ENCODE measurements at places on chromosomes 7 and 10.

DNA sequence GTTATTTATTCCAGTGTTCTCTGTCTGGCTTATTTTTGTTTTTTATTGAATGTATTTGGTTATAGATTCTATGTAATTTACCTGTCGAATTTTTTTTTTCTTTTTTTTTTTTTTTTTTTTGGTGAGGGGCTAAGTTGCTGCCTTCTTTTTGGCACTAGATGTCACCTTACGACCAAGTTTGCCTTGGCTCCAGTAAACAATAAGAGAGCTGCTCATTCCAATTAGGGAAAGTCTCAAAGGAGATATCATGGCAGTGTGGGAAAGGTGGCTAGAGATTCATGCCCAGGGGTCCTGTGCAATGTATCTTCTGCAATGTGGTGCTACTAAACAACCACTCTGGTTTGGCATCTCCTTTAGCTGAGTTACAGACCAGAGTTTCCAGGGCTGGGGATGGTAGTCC, 84.0 kb downstream of the PTPN20 start:
- no peak for DNase-seq

DNA sequence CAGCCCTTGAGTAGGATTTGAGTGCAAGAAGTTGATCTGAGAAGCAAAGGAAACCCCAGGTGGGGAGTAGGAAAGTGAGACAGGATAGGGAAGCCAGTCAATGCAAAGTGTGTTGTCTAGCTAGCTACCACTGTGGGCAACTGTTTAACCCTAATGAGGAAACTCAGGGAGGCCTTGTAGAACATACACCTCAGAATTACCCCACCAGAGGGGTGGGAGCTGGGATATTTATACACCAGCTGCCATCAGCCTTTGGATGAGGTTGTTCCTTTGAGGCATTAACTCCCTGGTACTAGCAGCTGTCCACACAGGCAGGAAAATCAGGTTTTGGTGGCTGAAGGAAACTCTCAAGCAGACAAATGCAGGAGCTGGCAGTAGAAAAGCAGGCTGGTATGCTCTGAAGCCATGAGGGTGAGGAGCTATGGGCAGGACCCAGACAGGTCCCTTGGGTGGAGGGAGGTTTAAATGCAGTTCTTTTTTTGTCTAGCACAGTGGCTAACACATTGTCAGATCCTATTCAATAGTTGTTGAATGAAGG, 60.1 kb upstream of the ARID5B start:
- DNase-seq, result no peak

DNA sequence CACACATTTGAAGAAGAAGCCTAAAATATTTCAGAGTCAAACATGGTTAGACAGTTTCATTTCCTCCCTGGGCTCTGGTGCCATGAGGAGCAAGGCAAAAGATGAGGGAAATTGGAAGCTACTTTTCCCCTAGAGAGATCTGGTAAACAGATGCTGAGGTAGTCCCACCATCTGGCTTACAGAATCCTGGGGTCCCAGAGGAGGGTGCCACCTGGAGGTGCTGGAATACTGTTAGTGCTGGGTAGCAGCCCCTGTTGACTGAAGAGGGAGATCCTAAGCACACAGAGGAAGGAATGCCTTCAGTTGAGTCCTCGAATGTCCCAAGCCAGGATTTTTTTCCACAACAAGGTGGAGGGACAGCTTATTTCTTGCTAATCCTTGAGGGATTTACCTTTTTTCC, 160.1 kb downstream of the FZD1 start:
- no peak for DNase-seq

DNA sequence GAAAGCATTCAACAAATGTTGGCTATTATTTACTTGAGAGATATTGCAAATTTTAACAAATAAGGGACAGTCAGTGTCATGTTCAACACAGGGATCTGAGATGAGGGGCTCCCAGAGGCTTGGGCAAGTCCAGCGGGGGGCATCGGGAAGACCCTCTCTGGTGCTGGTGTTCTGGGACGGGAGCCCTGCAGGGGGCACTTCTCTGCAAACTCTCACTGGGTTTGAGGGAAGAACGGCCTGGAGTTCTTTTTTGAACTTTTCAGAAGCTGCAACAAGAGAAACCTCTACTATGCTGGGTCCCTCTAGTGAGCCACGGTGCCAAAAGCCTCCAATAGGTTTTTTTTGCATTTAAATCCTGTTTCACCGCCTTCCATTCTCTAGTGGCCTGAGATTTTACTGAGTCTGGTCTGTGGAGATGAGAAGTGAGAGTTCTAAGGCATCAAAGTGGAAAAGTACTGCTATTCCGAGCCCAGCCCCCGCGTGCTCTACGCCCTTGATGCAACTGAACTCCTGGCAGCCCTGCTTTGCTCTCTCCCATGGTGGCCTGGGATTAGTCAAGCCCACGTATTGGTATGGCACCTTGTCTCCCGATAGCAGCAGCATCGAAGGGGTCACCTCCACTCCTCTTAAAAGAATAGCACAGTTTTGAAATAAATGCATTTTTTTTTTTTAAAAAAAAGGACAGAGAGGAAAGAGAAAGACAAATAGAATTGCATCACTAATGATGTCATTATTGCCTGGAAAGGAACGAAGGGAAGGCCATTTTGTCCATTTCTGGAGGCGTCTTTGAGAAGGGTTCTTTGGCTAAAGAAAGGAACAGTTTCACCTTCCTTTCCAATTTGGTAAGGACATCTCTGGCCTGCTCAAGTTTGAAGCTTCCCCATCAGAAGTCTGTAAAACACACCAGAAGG, 43.5 kb downstream of the CLEC2L start:
- no peak for DNase-seq

DNA sequence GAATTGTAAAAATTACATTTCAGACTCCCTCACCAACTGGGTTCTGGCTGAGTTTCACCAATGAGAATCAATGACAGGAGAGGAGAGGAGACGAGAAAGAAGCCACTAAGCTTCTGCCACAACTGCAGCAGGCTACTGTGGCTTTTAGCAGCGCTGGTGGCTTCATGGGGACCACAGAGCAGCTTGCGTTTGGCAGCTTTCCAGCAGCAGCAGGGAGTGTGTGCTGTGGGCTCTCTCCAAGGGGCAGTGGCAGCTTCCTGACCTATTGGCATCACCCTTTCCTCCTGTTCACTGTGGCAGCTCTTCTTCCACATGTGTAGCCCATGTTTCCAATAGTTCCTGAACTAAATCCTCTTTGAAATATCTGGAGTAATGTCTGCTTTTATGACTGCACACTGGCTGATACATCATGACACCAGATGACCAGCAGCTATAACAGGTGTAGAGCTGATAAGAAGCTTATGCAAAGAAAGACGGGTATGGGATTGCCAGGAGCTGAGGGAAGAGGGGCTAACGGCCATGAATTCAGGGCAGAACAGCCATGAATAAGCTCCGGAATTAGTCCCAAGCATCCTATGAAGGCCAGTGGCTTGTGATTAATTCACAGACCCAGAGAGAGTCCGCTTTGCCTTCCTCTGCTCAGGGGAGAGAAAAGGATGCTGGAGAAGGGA, 46.8 kb downstream of the KCNH2 start:
- no peak for DNase-seq

GRCh38 chr7:45033931-45034290, 33.9 kb downstream of the CCM2 start:
- no peak for DNase-seq

DNA sequence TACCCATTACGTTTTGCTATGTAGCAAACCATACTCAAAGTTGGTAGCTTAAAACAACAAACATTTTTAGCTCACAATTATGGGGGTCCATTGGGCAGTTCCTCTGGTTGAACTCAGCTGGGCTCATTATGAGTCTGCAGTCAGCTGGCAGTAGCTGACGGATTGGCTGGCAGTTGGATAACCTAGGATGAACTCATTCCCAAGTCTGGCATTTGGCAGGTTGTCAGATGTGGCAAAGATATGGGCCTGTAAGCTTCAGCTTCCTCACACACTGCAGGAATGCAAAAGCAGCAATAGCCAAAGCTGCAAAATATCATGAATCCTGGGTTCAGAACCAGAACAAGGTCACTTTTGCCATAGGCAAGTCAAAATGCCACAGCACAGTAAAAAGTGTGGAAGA, 412.2 kb upstream of the SORCS1 start:
- DNase-seq, result no peak

DNA sequence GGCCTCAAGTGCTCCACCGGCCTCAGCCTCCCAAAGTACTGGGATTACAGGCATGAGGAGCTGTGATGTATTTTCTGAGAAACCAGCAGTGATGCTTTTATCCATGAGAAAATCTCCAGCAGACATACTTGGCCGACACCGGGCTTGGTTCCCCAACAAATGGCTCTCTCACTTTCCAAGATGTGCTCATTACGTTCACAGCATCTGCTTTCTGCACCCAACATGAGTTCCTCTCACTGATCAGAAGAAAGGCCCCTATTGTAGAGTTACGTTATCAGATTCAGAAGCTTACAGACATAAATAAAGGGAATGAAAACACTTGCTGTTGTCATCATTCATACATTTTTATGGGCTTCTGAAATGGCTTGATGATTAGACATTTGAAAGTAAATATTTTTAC, 95.0 kb downstream of the CALD1 start:
- DNase-seq, result no peak

- DNase-seq, result no peak
These were observed 3.7 kb downstream of the ZNF398 start for GRCh38 chr7:149150981-149151380.

DNA sequence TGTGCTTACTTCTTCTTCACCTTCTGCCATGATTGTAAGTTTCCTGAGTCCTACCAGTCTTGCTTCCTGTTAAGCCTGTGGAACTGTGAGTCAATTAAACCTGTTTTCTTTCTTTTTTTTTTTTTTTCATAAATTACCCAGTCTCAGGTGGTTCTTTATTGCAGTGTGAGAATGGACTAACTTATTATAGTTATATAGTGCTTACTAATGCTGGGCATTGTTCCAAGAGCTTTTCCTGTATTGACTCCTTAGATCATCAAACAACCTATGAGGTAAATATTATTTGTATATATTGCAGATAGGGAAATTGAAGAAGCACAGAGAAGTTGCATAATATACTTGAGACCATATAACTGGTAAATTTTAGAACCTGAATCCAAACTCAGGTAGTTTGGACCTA, 98.1 kb downstream of the MBL2 start:
- DNase-seq, result no peak

DNA sequence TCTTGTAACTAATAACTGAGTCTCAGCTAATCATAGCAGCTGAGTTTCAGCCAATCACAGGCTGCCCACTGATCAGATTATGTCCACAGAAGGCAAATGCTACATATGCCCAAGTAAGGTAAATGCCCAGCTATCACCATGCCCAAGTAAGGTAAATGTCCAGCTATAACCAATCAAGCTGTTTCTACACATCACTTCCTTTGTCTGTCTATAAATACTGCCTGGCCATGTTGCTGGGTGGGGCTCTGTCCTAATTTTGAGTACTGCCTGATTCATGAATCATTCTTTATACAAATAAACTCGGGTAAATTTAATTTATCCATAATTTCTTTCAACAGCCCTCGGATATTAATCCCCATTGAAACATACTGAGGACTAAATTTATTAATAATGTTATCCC, 312.4 kb downstream of the CACNA2D1 start:
- DNase-seq, result no peak

DNA sequence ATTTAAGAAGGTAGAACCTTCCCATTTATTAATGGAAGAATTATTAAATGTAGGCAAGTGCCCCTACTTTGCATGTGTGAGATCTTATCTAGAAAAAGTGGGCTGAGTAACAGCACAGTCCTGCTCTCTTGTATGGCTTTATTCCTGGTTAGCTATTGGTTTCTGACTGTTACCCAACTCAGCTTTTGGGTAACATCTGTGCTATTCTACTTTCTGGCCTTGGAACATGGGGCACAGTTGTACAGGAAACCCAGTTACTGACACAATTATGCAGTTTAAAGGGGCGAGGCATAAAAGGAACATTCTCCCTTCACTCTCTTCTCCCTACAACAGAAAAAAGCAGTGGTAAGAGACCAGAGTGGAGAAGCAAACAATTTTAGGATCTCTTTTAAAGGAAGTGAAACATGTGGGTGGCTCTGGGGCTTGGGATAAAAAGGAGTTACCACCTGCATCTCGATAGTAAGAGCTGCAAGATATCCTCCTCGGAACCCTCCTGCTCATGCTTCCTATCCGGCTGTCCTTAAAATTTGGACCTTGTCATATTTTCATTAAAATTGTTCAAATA, 16.0 kb downstream of the NUDT5 start:
- no peak for DNase-seq

GRCh38 chr10:107618504-107618994, 454.0 kb upstream of the SORCS1 start:
- no peak for DNase-seq

DNA sequence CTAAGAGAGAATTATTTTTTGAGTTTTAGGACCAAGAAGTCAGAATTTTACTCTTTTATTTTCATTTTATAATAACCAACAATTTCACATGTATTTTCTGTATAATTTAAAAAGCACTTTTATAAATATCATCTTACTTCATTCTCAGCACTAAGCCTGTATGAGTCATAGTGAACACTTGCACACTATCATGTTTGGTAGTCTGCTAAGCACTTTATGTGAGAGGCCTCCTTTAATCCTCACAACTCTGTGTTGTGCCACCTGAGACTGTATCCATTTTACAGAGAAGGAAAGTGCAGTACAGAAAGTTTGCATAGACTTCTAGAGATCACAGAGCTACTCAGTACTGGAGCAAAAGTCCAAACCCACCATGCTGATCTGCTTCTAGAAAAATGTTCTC, 939.6 kb downstream of the NRG3 start:
- DNase-seq, result no peak

GRCh38 chr7:24052572-24053260, 231.3 kb upstream of the NPY start:
- peak; percentile 68 for DNase-seq

DNA sequence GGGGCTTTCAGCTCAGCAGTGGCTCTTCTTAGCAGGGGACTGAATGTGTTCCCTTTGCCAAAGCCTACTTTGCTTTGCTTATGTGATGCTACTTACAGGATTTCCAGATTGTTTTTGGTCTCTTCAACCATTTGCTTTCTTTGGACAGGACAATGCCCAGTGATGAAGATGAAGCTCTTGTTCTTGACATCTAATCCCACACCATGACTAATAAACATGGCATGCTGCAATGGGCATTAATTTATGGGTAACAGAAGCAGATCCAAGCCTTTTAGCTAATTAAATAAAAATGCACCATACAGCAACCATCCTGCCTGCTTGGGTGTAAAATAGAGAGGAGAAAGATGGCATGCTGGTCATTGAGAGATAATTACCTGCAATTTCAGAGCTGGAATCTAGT, 175.5 kb upstream of the ITGB1 start:
- no peak for DNase-seq

DNA sequence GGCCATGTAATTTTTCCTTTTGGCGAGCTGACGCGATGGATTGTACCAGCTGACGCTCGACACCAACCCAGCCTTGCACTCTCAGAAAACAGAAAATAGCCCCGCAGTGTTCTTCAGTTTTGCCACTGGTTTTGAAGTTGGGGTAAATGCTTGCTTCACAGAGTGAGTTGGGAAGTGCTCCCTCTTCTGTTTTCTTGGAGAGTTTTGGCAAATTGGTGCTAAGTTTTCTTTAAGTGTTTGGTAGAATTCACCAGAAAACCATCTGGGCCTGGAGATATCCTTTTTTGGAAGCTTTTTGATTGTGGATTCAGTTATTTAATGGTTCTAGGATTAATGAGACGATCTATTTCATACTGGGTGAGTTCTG, 252.8 kb downstream of the ELFN1 start:
- DNase-seq, result no peak

All from HS-27A (cell line).